ENCODE measurements at places on chromosomes 7 and 10. TPM values are rescaled to one million over a fixed set of nuclear protein-coding genes. Genes with fewer than 3 reads are reported as not detected.

The PRKAR2B gene
- polyA plus RNA-seq = 32.3 TPM

The XRCC2 gene
- polyA plus RNA-seq = 0.48 TPM

The ZNF503 gene
- 8.7 TPM for polyA plus RNA-seq

The UCN3 gene
- polyA plus RNA-seq = not detected

The SRRM3 gene
- 52.8 TPM for polyA plus RNA-seq

The SFR1 gene
- polyA plus RNA-seq = 7.1 TPM

The TMEM213 gene
- not detected for polyA plus RNA-seq

The HOXA7 gene
- 0.11 TPM for polyA plus RNA-seq

The CFAP58 gene
- 2.9 TPM for polyA plus RNA-seq

The PRSS2 gene
- polyA plus RNA-seq = 0.16 TPM
